ENCODE measurements at places on chromosomes 16 and 17.

DNA sequence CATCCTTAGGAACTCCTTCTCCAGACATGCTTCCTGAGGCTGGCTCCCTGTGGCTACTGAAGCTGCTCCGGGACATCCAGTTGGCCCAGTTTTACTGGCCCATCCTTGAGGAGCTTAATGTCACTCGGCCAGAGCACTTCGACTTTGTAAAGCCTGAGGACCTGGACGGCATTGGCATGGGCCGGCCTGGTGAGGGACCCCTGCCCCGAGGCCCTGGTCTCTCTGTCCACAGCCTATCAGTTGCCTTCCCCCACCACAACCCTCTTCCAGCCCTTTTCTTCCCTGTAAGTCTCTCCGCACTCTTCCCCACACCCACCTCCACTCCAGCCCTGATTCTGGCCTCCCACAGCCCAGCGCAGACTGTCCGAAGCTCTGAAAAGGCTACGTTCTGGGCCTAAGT is 2.0 kb downstream of the TNK1 start:
- no peak for DNase-seq

DNA sequence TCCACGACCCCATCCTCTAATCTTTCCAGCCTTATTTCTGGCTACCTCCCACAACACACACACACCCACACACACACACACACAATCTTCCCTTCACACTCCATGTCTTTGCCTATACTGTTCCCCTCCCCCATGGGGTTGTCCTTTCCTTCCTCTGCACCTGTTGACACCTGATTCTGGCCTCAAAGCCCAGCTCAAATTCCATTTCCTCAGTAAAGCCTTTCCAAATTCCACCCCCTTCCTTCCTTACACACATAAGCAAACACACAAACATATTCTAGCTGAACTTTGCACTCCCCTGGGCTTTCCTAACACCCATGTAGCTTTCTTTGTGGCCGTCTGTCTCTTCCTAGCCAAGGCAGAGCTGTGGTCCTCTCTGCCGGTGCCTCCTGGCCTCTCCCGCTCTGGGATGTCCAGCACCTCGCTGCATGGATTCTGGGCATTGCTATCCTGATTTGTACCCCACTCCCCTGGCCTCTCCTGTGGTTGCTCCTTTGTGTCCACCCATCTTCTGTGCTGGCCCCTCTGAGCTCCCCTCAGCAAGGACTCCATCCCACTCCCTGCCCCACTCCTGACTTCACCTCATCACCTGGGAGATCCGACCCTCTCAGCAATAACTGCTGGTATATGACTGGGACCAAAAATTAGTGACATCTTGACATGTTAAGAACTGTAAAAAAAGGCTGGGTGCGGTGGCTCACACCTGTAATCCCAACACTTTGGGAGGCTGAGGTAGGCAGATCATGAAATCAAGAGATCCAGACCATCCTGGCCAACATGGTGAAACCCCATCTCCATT is 8.4 kb upstream of the SRCIN1 start:
- DNase-seq, result no peak

GRCh38 chr17:7882068-7882467 is 6.5 kb upstream of the CHD3 start:
- no peak for DNase-seq

DNA sequence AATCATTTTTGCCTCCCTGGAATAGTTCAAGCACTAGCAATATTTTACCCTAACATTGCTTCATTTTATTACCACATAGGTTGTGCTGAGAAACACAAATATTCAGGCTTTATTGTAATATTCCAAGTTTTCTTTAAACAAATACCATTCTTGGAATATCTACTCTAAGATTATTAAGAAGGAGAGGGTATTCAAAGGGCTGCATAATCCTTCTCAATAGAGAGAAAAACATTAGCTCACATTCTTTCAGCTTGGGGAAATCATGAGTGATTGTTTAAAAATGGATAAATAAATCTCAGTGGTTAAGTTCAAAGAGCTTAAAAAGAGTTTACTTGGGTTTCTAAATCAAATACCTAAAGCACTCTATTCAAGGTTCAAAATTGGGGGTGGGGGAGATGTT is 111.9 kb upstream of the CORO6 start:
- DNase-seq, result no peak

Data from NB4 (cell line).